ENCODE measurements at places on chromosomes 4 and X. TPM values are rescaled to one million over a fixed set of nuclear protein-coding genes. Genes with fewer than 3 reads are reported as not detected.
A peak's percentile ranks its signal among the peaks of the same experiment; 100 is the strongest.

- DNase-seq, result no peak
Observed at GRCh38 chrX:133365871-133366611, 49.2 kb downstream of the GPC4 start.

DNA sequence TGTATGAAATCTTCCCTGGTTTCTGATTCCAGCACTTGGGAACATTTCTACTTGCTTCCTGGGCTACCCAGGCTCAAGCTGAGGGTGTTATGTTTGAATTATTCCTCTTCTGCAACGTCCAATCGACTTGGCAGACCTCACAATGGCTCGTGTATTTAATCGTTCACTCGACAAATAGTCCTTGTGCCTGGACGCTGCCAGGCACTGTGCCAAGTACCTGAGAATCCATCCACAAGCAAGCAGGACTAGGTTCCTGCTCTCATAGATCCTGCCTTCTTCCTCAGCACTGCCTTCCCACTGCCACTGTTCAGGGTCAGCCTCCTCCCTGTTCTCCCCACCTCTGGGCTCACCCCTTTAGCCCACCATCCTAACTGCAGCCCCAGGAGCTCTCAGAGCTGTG, 113.3 kb downstream of the EFNB1 start:
- DNase-seq, result no peak

DNA sequence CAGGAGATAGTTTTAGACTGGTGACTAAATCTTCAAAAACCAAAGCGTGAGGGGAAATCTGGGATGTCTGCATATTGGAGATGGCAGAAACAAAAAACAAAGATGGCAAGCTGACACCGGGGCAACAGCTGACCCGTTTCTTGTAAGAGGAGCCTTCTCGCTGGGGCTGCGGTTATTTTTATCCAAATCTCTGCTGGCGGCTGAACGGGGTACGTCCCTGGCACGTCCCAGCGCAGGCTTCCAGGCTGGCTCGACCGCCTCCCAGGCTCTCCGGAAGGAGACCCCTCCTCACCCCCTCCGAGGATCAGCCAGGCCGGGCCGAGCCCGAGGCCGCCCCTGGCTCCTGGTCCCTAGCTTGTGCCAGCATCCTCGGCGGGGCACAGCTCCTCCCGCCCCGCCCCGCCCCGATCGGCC, 403 bp downstream of the SGCB start:
- no peak for DNase-seq

GRCh38 chr4:61517144-61517543, 317.0 kb downstream of the ADGRL3 start:
- no peak for DNase-seq

GRCh38 chrX:14076639-14077038, 46.9 kb upstream of the GEMIN8 start:
- no peak for DNase-seq

DNA sequence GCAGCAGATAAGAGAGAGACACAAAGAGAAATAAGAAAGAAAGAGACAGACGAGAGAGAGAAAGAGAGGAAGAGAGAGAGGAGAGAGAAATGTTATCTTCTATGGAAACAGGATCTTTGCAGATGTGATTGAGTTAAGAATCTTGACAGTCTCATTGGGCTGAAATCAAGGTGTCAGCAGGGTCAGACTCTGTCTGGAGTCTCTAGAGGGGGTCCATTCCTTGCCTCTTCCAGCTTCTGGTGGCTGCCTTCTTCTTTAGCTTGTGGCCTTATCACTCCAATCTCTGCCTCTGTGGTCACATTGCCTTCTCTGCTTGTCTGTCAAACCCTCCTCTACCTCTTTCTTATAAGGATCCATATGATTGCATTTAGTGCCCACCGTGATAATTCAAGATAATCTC, 21.8 kb upstream of the GRPR start:
- DNase-seq, result no peak

GRCh38 chrX:153381684-153382532, 19.2 kb downstream of the PNMA6E start:
- peak; percentile 74 for DNase-seq

- no peak for DNase-seq
Observed at GRCh38 chr4:123783921-123784320, 387.3 kb downstream of the SPRY1 start.

DNA sequence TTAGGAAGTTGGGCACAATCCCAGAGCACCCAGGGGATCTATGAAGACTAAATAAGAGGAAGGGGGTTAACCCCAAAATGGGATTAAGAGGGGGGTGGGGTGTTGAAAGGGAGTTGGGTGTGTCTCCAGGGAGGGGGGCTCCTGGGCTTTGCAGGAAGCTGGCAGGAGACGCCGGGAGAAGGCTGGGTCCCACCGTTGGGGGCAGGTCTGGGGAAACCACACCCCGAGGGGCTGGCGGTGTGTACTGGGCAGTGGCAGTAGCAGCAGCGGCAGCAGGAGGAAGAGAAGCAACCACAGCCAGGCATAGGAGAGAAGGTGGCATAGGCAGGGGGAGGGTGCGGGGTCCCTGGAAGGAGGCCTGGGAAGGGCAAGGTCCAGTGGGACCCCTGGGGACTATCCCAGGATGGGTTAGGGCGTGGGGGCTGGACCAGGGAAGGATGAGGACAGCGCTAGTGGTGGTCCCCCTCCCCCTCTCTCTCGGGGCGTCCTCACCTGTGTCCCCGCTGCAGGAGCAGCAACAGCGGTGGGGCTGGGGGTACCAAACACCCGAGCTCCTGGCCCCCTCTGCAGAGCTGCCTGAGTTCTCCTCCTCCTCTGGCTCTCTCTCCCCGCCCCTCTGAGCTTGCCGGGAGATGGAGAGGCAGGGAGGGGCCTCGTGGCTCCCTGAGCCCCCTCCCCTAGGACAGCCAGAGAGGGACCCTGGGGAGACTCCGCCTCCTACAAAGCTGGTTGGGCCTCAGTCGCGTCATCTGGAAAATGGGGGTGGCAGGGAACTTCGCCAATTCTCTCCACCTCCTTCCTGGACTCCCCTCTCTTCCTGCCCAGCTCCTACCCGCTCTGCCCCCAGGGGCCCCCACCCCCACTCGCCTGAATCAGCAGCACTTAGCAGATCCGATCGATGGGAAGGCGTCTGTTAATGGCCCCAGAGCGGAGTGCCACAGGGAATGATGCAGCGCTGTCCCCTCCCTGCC, at the start of gene KCND1:
Gene KCND1, minus strand, starts transcription at position 596 of the 971 bp plus-strand sequence. CDS start 1,573 bp downstream, outside the sequence.
- DNase-seq, result no peak

DNA sequence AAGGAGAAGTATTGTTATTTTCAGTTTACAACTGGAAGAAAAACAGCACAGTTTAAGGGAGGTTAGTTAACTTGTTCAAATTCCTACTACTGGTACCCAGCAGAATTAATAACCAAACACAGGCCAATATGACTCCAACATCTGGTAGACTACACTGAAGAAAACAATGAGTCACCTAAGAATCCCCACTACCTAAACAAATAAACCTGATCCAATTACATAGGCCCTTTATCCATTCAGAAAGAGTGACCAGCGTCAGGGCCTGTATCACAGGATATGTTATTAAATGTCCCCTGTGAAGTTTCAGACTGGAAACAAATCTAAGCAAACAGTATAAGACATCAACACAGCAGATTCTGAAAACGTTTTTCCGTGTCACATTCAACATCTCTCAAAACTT, 492.5 kb upstream of the INTU start:
- no peak for DNase-seq

GRCh38 chrX:729583-730409, 99.2 kb downstream of the SHOX start:
- no peak for DNase-seq

DNA sequence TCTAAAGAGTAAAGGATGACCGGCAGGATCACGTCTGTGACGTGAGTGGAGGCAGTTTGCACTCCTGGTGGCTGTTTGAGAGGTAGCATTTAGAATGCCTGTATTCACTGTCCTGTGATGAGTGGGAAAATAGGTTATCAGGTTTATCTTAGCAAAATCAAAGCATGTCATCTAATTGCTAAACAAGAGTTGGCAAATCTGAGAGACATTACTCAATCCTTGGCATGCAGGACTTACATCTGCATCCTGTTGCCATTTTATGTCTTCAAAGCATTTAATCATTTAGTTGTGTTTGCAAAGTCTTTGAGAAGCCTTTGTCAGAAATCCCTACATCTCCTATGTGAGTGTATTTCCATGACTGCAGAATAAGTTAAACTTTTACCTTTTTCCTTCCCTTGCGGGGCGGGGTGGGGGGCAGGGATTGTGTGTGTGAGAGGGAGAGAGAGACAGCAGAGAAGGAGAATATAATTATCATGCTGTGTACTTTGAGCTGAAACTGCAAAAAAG, 41.4 kb upstream of the MSANTD1 start:
- DNase-seq, result no peak

DNA sequence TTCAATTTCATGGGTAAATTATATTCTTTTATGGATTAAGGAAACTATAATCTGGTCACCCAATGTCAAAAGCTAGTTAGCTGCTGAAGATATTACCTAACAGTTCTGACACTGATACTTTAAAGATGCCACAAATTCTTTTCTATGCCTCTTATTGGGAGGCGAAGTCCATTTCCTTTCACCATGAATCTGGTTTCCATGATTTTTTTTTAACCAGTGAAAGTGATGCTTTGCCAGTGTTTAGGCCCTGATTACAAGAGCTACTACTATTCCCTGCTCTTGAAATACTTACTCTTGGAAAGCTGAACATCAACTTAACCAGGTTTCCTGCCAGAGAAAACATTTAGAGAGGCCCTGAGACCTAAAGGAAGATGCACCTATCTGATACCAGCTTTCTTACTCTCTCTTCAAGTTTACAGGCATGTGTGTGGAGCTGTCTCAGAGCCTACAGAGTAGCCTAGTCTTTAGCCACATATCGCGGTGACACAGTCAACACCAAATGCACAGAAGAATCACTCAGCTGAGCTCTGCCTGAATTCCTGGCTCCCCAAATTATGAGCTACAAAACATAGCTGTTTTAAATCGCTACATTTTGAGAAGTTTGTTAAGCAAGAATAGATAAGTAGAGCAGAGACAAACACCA, 1280.8 kb downstream of the PCDH7 start:
- no peak for DNase-seq

GRCh38 chr4:111977419-111977965, 167.8 kb upstream of the FAM241A start:
- DNase-seq, result no peak

DNA sequence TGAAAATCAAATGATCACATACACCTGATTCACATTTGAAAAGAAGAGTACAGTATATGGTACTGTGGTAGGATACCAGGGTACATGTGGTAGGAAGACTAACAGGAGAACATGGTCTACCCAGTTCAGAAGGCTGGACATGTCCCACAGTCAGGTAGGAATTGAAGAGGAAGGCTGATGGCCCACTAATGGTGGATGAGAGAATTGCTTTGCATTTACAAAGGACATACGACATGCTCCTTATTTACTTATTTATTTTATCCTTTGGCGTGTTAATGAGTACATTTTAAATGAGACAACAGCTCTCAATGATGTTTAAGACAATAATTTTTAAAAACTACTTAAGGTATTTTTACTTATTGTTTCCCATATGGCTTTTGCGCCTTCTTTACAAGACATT, 106.7 kb upstream of the BMP2K start:
- no peak for DNase-seq

DNA sequence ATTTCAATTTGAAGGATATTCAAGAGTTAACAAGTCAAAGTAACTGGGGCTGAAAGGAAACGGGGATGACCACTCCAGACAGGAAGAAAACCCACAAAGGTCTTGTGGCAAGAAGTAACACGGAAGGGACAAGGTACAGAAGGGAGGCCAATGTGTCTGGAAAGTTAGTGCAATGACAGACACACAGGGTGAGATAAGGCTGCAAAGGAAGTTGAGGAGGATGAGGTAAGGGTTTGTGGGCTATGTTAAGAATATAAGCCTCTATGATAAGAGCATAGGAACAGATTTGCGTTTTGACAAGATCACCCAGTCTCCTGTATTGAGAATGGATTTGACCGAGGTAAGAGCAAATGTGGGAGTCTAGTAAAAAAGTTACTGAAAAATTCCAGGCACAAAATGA, 21.9 kb upstream of the EMCN start:
- DNase-seq, result no peak

DNA sequence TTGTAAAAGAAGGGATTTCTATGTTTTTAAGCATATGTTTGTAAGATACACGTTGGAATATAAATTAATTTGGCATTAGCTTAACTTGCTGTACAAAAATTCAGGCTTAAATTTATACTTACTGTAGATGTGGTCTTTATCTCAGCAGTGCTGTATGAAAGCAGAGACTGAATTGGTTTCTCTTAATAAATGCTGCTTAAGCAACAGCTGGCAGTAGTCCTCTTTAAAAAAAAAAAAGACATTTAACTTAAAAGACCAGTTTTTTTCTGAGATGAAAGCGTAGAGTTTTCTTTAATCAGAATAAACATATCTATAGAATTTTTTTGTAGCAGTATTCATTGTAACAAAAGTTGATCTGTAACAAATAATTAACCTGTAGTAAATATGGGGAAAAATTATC, 124.6 kb downstream of the RAP1GDS1 start:
- DNase-seq, result no peak

GRCh38 chr4:54897590-54897989, 227.8 kb downstream of the KDR start:
- DNase-seq, result no peak

DNA sequence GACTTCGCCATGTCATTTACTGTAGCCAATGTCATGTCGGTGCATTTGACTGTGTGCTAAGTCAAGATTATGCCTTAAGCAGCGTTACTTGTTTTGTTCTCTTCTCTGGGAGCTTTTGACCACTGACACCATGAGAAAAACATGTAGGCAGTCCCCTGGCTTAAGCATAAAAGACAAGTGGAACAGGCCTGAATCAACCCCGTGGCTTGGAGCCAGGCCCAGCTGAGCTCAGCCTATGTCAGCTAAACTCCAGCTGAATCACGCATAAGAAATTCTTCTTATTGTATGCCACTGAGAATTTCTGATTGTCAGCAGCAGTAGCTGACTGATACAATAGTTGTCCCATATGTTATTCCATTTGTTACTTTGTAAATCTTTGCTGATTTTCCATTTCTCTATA, 261.9 kb downstream of the CBLL2 start:
- DNase-seq, result no peak

DNA sequence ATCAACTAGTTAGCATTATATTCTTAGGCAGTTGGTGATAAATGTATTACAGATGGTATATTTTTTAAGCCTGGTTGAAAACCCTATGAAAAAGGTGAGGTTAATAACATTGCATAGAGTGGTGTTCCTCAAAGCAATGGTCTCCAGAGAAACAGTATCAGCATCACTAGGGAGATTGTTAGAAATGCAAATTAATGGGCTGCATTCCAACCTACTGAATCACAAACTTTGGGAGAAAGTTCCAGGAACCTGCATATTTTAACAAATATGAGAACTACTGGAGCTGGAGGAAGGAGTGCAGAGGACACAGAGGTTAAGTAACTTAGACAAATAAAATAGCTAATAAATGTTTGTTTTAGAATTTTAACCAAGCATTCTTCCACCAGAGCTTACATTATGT, 166.9 kb upstream of the PCDH10 start:
- no peak for DNase-seq

GRCh38 chrX:72054779-72055489, 76.8 kb downstream of the RTL5 start:
- no peak for DNase-seq

Gene CLNK
- polyA plus RNA-seq, result 0.34 TPM

Gene TLR3
- 1.4 TPM for polyA plus RNA-seq

Gene PRR32
- polyA plus RNA-seq, result 206 TPM

Gene TLR10
- polyA plus RNA-seq, result 0.42 TPM
